ENCODE measurements at places on chromosomes 16 and 17.
A peak's percentile ranks its signal among the peaks of the same experiment; 100 is the strongest.

- DNase-seq, result no peak
These were observed 120.4 kb downstream of the CBLN1 start for GRCh38 chr16:49161191-49161590.

GRCh38 chr17:35074711-35075707 is 11.5 kb upstream of the RFFL start:
- DNase-seq, result no peak

- DNase-seq, result no peak
These were observed 22.8 kb upstream of the CNEP1R1 start for GRCh38 chr16:50002190-50002589.

DNA sequence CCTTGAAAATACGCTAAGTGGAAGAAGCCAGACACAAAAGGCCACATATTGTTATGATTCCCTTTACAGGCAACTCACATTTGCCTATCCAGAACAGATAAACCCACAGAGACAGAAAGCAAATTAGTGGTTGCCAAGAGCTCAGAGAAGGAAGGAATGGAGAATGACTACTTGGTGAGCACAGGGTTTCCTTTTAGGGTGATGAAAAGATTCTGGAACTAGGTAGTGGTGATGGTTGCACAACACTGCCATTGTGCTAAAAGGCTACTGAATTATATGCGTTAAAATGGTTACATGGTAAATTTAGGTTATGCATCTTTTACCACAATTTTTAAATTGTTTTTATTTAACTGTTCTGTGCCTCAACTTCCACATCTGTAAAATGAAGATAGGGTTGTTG is 4.4 kb downstream of the COPRS start:
- DNase-seq, result no peak

- DNase-seq, result no peak
These were observed 2.3 kb downstream of the VKORC1 start for GRCh38 chr16:31092330-31092729.

DNA sequence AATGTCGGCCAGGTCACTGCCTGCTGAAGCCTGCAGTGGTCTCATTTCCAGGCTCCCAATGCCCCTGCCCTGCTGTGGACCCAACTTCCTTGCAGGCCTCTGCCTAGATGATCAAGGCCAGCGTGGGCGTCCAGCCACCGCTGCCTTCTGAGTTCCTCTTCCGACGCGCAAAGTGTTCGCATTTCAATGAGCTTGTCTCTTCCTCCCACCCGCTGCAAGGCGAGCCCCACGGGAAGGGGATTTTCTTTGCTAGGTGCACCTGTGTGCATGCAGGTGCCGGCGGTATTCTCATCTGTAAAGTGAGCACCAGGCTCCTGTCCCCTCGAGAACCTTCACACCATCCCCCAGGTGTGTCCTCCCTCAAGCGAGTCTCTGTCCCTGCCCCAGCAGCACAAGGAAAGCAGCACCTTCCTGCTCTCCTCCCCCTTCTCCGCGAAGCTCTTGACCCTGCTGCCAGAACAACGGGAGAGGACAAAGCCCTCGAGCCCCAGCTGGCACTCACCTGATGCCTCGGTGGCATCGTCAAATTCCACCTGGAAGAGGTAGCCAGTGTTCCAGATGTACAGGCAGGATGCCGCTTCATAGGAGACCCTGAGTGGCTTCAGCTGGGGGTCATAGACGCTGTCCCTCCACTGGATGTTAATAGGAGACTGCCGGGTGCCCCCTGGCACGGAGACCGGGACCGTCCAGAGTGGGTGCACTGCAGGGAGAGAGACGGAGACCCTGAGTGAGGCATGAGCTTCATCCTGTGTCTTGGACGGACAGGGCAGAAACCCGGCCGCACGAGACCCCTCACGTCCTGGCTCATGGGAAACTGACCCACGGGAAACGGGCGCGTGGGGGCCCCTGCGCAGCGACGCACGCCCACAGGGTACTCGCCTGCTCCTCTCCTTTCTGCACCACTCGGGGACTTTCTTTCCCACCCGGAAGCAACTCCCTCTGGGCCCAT is 9.8 kb downstream of the CA5A start:
- no peak for DNase-seq

GRCh38 chr16:4775005-4775404 is 8.0 kb upstream of the ZNF500 start:
- no peak for DNase-seq

DNA sequence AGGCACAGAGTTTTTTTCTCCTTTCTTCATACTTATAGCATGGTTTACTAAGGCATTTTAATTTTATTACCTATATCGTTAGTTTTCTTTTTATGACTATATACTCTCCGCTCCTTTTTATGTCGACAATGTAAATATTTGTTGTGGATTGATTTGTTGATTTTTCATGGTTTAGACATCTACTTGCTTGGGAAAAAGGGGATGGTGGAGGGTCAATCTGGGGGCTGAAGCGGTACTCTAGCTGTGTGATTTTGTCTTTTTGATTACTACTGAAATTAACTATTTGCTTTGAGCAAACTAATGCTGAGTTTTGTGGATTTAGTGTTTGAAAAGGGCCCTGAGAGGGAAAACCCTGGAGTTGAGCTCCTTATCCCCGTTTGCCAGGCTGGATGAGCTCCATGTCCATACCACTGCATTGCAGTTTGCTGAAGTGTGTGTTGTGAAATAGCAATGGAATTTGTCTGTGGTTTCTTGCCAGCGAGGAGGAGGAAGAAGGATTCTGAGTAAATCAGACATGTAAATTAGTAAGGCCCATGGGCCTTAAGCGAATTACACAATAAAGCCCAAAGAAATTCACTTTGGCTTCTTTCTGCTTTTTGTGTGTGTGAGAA is 72.0 kb downstream of the FTO start:
- DNase-seq, result peak; percentile 47

- DNase-seq, result no peak
These were observed 15.5 kb downstream of the MAP1LC3B start for GRCh38 chr16:87407511-87408112.

DNA sequence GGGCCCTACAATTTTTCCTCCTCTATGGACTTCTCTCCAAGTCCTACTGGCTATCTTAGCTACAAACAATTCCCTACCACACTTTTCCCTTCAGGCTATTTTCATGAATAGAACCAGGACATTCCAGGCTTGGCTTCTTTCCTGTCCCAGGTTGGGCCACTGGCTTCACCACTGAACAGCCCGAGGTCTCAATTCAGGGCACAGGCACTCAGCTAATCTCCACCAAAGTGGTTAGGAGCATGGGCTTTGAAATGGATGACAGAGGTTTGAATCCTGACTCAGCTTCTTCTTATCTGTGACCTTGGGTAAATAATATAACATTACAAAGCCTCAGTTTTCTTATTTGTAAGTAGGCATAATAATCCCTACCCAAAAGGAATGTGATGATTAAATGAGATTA is 50.9 kb upstream of the ZNF629 start:
- DNase-seq, result no peak

- DNase-seq, result no peak
These were observed 626 bp downstream of the NUPR1 start for GRCh38 chr16:28537964-28538732.

- no peak for DNase-seq
These were observed 41.3 kb upstream of the BCAR1 start for GRCh38 chr16:75292691-75293090.

GRCh38 chr16:68093816-68094613 is 8.8 kb downstream of the NFATC3 start:
- no peak for DNase-seq

- DNase-seq, result no peak
These were observed 41.6 kb downstream of the ARHGAP23 start for GRCh38 chr17:38469875-38470274.

DNA sequence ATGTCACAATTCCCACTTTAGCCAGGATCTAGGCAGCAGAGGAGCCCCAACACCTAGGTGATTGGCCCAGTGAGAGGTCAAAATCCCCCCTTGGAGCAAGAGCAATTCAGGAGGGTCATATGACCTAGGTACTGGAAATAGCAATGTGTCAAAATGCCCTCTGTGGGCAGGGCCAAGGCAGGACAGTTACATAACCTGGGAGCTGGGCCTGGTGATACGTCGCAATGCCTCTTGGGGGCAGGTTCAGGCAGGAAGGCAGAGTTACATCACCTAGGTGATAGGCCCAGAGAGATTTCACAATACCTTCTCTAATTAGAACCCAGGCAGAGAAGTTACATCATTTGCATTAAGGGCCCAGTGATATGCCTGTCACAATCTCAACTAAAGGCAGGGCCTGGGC is 1906.3 kb downstream of the TP53TG3F start:
- no peak for DNase-seq

DNA sequence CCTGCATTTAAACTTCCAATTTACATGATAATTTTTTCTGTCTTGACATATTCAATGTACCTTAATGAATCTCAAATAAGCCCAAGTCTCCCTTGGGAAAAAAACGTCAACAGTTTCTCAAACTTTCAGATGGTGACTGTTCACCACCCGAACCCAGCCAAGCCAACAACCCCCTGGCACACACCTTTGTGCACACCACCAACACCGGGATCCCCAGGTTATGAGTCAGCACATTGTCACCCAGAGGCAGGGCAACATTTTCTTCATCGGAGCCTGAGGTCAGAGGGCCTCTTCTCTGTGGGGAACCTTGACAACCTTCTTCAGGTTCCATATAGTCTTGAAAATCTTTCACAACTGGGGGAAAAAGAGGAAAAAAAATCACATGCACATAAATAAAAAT is 15.5 kb downstream of the DYNC1LI2 start:
- DNase-seq, result no peak

DNA sequence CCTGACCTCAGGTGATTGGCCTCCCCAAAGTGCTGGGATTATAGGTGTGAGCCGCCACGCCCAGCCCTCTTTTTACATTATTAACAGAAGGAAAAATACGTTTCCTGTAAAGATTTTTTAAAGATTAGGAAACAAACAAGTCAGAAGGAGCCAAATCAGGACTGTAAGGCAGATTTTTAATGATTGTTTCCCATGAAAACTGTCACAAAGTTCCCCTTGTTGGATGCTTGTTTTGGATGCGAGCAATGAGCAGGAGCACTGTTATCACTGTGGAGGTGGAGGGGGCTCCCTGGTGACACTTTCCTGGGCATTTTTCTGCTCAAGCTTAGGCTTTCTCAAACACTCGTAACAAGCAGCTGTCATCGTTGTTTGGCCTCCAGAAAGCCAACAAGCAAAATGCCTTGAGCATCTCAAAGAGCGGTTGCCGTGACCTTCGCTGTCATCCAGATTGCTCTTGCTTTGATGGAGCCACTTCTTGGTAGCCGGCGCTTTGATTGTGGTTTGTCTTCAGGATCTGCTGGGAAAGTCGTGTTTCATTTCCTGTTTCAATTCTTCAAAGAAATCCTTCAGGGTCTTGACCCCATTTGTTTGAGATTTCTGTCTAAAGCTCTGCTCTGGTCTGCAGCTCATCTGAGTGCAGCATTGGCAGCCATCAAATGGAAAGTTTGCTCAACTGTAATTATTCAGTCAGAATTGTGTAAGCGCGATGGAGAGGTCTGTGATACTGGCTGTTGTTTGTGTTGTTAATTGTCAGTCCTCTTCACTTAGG is 128.7 kb downstream of the RPTOR start:
- no peak for DNase-seq

- no peak for DNase-seq
These were observed 11.2 kb downstream of the SLC47A2 start for GRCh38 chr17:19705201-19705600.

- no peak for DNase-seq
These were observed 254.3 kb upstream of the SALL1 start for GRCh38 chr16:51405361-51405760.

DNA sequence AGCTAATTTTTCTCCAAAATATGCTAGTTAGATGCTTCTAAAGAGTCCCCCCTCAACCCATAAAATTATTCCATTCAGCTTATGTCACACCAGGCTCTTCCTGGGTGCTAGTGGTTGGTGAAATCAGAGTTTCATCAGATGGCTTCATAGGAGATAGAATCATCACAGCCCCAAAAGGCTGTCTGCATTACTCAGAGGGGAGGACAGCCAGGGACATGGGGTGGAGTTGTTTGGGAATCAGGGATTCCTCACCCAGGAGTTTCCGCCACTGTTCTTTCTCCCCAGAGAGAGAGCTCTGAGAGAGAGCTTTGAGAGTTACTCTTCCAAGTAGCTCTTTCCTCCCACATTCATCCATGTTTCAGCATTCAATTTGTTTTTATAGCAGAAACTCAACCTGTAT is 288 bp upstream of the KRT34 start:
- no peak for DNase-seq

- DNase-seq, result no peak
These were observed 5.9 kb upstream of the CCDC57 start for GRCh38 chr17:82218349-82219075.

DNA sequence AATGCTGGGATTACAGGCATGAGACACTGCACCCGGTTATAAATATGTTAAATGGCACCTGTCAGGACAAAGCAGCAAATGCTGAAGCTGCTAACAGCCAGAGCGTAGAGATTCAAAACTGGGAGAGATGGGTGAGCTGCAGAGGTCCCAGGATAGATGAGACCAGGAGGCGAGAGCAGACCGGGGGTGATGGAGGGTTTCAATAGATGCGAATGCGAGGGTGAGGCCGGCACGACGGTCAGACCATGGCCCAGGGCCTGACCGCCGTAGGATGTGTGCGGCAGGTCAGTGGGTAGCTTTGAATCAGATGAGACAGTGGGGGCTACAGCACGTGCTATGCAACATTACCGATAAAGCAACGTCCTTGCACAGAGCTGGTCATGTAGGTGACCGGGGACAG is 14.3 kb downstream of the CCDC40 start:
- no peak for DNase-seq

DNA sequence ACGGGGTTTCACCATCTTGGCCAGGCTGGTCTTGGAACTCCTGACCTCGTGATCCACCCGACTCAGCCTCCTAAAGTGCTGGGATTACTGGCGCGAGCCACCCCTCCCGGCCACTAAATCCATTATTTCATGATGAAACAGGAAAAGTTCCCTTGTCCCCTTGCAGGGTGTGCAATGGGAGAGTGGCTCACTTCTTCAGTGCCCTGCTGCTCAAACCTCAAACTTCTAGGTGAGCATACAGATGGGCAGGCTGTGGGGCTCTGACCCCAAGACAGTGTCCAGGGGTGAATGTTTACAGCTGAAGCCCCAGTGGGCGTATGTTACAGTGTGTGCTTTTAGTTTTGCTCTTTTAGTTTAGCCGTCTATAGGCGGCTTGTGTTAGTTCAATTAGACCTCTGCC is 34.7 kb downstream of the GJC1 start:
- no peak for DNase-seq

DNA sequence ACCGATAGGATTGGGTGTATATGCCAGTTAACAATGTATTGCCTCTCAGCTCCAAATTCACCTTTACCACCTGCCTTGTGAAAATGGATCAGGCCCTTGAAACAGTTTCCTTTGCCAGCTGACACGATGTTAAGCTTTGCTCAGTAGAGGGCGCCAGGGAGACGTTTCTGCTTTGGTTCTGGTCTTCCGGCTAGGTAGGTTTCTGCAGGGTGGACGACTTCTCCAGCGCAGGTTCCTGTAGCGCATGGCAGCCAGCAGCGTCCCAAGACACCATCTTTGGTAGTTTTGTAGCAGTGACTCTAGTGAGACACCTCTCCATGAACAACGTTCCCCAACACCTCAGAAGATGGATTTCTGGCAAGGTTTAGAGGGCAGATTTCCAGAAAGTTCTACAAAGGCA is 24.0 kb downstream of the SYCE1L start:
- no peak for DNase-seq

- DNase-seq, result no peak
These were observed 29.0 kb downstream of the IL21R start for GRCh38 chr16:27430923-27431484.

GRCh38 chr17:63361182-63361581 is 84.9 kb downstream of the CYB561 start:
- DNase-seq, result no peak

Data from brain pericyte (primary cell).